Peyer's patch (tissue), 4 donors: ENCODE measurements at places on chromosomes 6 and 20.

DNA sequence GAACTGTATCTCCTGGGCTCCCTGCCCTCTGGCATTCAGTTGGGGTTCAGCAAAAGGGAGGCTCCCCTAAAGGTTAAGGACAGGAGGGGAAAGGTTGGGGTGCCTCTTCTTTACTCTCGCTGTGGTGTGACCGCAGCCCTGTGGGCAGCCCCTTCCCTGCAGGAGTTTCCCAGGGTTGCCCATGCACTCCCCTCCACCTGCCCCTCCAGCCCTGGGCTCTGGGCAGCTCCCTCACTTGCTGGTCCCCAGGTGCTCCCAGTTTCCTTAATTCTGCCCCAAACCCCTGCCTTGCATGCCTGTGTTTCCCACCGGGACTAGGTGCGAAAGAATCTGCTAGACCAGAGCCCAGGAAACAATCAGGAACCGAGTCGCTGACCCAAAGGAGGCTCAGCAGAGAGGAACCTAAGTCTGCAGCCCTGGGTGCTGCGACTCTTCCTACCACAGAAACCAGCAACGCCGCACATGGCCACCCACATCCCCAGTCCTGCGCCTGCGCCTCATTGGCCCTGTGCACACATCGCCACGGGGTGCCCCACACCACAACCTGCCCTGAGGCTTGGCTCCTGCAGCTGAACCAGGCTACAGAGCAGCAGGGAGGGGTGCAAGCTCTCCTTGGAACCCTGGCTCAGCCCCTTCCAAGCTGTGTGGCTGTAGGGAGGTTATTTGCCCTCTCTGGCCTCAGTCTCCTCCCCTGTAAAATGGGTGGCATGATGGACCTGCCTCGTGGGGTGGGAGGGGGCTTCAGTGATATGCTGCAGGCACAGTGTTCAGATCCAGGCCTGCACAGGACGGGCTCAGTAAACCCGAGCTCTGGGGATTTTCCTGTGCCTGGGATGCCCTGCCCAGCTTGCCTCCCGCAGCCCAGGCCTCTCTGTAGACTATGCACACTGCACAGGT, 487.6 kb downstream of the PREX1 start:
- no peaks in the 10 kb centered on the region for H3K27me3 ChIP-seq
- H3K27ac ChIP-seq, result no peak overlapping the region
- peak; percentile 34 for DNase-seq
- peaks cover 3% of the 10 kb centered on the region for H3K4me1 ChIP-seq
- no peak overlapping the region for H3K4me3 ChIP-seq
- H3K36me3 ChIP-seq, result no peaks in the 10 kb centered on the region

DNA sequence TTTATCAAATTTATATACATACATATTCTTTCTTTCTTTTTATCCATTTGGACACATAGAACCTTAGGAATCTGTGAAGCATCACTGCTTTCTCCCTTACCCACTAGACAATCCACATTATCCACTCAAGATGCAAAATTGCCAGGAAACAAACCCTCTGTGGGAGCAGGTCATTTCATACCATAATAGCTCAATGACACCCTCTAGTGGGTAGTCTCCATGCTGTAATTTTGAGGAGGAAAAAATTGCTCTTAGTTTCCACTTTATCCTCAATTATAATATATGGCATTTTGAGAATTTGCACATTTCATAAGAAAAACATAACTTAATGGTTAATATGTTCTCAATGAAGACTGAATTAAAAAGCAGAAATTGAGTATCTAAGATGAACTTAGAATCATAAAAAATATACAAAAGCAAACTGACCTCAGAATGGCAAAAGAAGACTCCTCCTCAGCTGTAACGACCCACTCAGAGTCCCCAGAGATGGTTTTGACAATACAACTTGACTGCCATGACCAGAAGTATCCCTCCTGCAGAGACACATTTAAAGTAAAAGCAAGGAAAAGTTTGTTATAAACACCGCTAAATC, 164.1 kb downstream of the FRK start:
- H3K4me1 ChIP-seq, result no peaks in the 10 kb centered on the region
- no peaks in the 10 kb centered on the region for H3K27me3 ChIP-seq
- DNase-seq, result no peak
- H3K27ac ChIP-seq, result no peak overlapping the region
- H3K4me3 ChIP-seq, result no peak overlapping the region

DNA sequence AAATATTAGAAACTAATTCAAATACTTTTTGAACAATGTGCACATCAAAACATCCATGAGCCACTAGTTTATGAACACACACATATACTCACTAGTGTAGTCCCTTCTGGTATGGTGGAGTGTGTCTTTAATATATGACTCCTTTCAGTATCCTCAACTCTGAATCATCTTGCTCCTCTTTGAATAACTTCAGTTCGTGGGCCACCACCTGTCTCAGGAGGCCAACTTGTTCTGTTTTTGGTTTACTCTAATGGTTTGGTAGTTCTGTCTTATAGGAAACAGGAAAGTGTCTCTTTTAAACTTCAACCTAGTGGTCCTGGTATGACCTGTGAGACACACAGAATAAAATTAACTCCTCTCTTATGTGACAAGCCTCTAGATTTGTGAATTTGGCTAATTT, 55.6 kb downstream of the ZNF292 start:
- no peak for DNase-seq
- no peaks in the 10 kb centered on the region for H3K27me3 ChIP-seq
- no peak overlapping the region for H3K27ac ChIP-seq
- no peak overlapping the region for H3K4me3 ChIP-seq
- H3K4me1 ChIP-seq, result no peaks in the 10 kb centered on the region

- no peak overlapping the region for H3K27ac ChIP-seq
- H3K27me3 ChIP-seq, result no peaks in the 10 kb centered on the region
- H3K36me3 ChIP-seq, result no peaks in the 10 kb centered on the region
- H3K4me3 ChIP-seq, result no peak overlapping the region
Measured at GRCh38 chr6:136210398-136211165, 39.5 kb downstream of the MTFR2 start.

DNA sequence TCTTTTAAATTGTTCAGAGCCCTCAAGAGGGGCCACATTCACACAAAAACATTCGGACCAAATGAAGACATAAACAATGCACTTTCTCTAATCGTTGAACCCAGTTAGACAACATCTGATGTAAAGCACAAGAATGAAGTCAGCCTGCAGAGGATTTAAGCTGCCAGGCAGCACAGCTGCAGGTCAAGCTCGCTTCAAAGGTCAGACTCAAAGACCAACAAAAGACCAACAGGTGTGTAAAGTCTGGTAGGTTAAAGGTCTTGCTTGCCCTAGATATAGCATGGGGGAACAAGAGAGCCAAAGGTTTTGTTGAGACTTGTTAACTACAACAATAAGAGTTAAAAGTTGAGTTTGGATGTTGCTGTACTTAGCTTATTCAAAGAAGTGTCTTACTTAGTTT, 26.7 kb upstream of the MYLIP start:
- no peak overlapping the region for H3K4me3 ChIP-seq
- no peak overlapping the region for H3K27ac ChIP-seq
- H3K27me3 ChIP-seq, result no peaks in the 10 kb centered on the region
- no peaks in the 10 kb centered on the region for H3K4me1 ChIP-seq
- H3K36me3 ChIP-seq, result no peaks in the 10 kb centered on the region
- DNase-seq, result no peak

DNA sequence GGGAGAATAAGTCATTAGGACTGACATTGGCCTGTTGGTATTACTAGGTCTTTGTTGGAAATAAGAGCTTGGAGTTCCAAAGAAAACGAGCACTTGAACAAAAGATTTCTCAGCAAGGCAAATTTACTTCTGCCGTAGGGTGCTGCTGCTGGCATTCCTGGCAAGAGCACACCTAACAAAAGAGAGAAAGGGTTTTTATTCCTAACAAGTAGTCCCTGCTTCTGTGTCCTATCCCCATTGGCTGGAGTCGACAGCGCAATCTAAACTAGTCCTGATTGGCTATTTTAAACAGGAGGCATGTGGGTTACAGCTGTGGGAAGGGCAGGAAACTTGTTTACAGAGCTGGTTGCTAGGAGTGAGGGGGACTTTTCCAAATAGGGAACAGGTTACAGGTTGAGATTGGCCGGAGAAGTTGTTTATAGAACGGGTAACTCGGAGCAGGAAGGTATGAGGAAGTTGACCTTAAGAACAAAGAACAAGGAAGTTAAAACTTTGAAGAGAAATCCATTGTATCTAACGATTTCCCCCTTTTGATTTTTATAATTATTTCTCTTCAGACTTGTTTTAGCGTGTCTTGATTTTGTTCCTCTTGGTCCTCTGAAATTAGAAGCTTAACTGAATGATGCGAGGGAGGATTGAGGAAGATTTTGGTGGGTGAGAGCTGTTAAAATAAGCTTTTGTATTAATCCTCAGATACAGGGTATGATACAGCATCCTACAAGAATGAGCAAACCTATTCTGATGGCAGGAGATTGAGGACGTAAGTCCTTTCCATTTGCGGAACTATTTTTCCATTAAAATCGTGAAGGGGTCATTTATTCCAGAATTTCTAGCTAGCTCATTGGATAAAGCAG, 3.4 kb upstream of the ZNFX1 start:
- H3K4me1 ChIP-seq, result no peaks in the 10 kb centered on the region
- no peak overlapping the region for H3K27ac ChIP-seq
- no peaks in the 10 kb centered on the region for H3K27me3 ChIP-seq
- no peak for DNase-seq

GRCh38 chr20:54550776-54551396, 75.5 kb downstream of the DOK5 start:
- no peak overlapping the region for H3K27ac ChIP-seq
- DNase-seq, result no peak
- H3K4me1 ChIP-seq, result no peaks in the 10 kb centered on the region

DNA sequence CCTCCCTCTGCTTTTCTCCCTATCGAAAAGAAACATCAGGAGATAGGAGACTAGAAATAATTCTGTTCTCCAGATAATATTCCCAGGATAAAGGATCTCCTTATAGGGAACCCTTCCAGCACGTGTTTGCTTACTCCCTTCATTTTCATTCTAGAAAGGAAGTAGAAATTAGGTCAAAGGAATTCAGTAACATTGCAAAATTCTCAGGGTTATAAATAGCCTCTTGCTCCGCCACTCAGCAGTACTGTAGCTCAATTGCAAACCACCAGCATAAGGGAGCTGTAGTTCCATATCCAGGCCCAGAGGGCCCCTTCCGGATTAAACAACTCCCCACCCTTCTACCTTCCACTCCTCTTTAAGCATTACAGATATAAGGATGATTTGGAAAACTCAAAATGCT, 6.2 kb downstream of the ELMO2 start:
- no peaks in the 10 kb centered on the region for H3K36me3 ChIP-seq
- no peaks in the 10 kb centered on the region for H3K27me3 ChIP-seq
- no peak overlapping the region for H3K4me3 ChIP-seq
- H3K27ac ChIP-seq, result peak overlapping the region; percentile 68
- peaks cover 5% of the 10 kb centered on the region for H3K4me1 ChIP-seq

- H3K36me3 ChIP-seq, result no peaks in the 10 kb centered on the region
- no peaks in the 10 kb centered on the region for H3K27me3 ChIP-seq
- no peak overlapping the region for H3K4me3 ChIP-seq
- peak overlapping the region; percentile 47 for H3K27ac ChIP-seq
- DNase-seq, result peak; percentile 87
Measured at GRCh38 chr6:109308018-109308492, 74.2 kb downstream of the CD164 start.

GRCh38 chr6:42966571-42966970, 6.0 kb downstream of the GNMT start:
- no peaks in the 10 kb centered on the region for H3K27me3 ChIP-seq
- no peak overlapping the region for H3K27ac ChIP-seq

GRCh38 chr6:107629548-107630129, 139.7 kb downstream of the SOBP start:
- no peak for DNase-seq
- no peaks in the 10 kb centered on the region for H3K36me3 ChIP-seq

DNA sequence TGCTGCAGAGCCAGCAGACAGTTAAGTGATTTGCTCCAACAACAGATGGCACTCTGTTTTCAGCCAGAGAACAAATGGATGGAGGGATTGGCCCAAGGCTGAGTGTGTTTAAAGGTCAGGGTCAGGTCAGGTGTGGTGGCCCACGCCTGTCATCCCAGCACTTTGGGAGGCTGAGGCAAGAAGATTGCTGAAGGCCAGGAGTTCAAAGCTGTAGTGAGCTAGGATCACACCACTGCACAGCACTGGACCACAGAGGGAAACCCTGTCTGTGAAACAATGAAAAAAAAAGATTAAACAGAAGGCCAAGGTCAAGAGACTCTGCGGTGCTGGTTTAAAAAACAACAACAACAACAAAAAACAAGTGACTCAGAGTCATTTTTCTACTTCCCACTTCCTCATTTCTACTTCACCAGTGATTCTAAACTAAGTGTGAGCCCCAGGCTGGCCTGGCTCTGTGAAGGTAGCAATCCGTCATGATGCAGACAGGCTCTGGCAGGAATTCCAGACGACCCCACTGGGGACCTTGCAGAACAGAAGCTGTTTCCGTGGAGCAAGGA, 42.5 kb upstream of the ARMC2 start:
- H3K36me3 ChIP-seq, result no peaks in the 10 kb centered on the region
- no peak overlapping the region for H3K27ac ChIP-seq
- DNase-seq, result no peak
- H3K4me1 ChIP-seq, result peaks cover 5% of the 10 kb centered on the region
- no peak overlapping the region for H3K4me3 ChIP-seq

DNA sequence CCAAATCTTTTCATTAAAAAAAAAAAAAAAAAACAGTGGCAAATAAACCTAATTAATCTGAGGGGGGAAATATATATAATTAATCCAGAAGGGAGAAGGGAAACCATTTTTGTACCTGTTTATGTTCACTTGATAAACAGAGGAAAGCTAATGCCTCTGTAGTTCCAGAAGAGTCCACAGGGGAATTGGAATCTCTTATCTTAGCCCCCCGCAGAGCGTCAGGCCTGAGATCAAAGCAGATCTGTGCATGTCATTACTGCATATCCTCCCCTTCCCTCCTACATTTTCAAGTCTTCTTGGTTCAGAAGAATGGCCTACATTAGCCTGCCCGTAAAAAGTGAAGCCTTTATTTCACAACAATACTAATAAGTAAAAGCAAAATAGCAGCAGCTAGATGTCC, 157.2 kb downstream of the PTPRT start:
- no peaks in the 10 kb centered on the region for H3K27me3 ChIP-seq
- H3K4me1 ChIP-seq, result no peaks in the 10 kb centered on the region
- no peak overlapping the region for H3K4me3 ChIP-seq
- no peak for DNase-seq
- H3K27ac ChIP-seq, result no peak overlapping the region

DNA sequence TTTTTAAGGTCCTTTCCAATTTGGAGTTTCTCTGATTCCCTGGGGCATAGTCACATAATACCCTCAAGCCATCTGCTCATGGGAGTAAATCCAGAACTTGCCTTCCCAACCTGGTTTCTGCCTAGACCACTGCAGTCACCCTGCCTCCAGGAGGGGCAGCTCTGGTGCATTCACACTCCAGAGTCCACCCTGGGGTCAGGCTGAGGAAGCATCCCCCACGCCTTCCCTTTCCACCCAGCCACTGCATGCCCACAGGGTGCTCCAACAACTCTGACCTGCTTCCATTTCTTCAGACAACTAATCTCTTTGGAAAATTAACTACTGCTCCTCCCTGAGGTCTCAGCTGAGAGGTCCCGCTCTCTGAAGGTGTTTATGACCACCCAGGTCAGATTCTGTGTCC, 211.4 kb upstream of the RIN2 start:
- no peak overlapping the region for H3K4me3 ChIP-seq
- no peaks in the 10 kb centered on the region for H3K27me3 ChIP-seq
- no peaks in the 10 kb centered on the region for H3K4me1 ChIP-seq
- no peaks in the 10 kb centered on the region for H3K36me3 ChIP-seq
- H3K27ac ChIP-seq, result no peak overlapping the region
